Sciatic nerve (tissue), 2 donors: ENCODE measurements at places on chromosomes 4 and X.
A peak's percentile ranks its signal among the peaks of the same experiment; 100 is the strongest.

- DNase-seq, result no peak
Measured at GRCh38 chr4:23779839-23780238, 110.0 kb downstream of the PPARGC1A start.

- no peak for DNase-seq
Measured at GRCh38 chrX:154602766-154603437, 16.2 kb downstream of the CTAG1B start.

- DNase-seq, result no peak
Measured at GRCh38 chr4:101252721-101253120, 94.6 kb downstream of the PPP3CA start.

GRCh38 chrX:110294087-110294486 is 23.8 kb downstream of the AMMECR1 start:
- DNase-seq, result no peak

DNA sequence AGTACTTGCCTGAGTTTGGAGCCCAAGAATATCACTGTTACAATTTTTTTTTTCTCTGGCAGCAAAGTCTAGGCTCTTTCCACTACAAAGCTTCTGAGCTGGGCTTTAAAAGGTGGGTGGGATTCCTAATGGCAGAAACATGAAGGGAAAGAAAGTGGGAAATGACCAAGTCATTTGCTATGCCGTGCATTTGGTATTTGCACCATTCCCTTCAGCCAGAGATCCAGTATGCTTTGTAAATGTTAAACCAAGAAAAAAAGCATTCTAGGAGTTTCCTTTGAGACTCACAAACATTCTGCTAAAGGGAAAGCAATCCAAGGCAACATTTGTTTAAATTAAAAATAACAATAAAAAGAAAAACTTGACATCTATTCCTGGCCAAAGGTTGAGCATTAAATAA is 451.2 kb downstream of the RAB28 start:
- no peak for DNase-seq

- DNase-seq, result no peak
Measured at GRCh38 chrX:3231766-3232165, 114.7 kb downstream of the MXRA5 start.

GRCh38 chr4:22369901-22370562 is 145.8 kb downstream of the ADGRA3 start:
- no peak for DNase-seq

DNA sequence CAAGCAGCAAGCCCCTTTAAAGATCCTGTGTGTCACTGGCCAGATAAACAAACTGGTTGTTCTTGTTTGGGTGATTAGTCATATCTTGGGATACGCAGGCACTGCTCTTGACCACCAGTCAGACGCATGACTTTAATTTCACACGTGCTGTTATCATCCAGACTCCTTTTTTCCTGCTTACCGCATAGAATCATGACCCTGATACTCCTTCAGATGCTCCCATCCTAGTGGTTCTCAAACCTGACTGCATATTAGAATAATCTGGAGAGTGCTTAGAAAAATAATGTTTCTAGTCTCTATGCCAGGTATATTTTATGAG is 78.8 kb downstream of the CLDN22 start:
- DNase-seq, result no peak

- peak; percentile 70 for DNase-seq
Measured at GRCh38 chr4:2931512-2932301, 31.5 kb downstream of the NOP14 start.

GRCh38 chr4:83180431-83180968 is 66.0 kb upstream of the PLAC8 start:
- no peak for DNase-seq

DNA sequence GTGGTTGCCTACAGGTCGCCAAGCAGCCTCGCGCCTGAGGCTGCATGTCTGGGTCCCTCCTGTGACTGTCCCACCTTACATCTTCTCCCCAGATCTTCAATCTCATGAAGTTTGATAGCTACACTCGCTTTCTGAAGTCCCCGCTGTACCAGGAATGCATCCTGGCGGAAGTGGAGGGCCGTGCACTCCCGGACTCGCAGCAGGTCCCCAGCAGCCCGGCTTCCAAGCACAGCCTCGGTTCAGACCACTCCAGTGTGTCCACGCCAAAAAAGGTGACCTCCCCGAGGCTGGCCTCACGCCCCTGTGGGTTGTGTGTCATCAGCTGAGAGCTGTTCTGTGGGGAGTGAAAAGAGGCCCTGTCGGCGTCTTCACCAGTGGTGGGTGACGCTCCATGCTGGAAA is 24.9 kb upstream of the HGFAC start:
- DNase-seq, result peak; percentile 41

- DNase-seq, result no peak
Measured at GRCh38 chr4:86918539-86919072, 16.2 kb upstream of the AFF1 start.

DNA sequence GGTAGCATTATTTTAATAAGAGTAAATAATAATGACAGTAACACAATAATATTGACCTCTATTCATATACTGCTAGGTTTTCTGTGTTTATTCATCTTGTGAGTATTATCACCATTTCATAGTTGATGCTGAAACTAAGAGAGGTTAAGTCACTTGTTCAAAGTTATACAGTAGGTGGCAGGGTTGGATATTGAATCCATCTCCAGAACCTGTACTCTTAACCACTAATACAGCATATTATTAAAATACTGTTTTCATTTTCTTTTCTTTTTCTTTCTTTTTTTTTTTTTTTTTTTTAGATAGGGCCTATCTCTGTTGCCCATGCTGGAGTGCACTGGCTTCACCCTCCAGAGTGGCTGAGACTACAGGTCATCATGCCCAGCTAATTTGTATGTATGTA is 7.1 kb upstream of the ELF2 start:
- no peak for DNase-seq

DNA sequence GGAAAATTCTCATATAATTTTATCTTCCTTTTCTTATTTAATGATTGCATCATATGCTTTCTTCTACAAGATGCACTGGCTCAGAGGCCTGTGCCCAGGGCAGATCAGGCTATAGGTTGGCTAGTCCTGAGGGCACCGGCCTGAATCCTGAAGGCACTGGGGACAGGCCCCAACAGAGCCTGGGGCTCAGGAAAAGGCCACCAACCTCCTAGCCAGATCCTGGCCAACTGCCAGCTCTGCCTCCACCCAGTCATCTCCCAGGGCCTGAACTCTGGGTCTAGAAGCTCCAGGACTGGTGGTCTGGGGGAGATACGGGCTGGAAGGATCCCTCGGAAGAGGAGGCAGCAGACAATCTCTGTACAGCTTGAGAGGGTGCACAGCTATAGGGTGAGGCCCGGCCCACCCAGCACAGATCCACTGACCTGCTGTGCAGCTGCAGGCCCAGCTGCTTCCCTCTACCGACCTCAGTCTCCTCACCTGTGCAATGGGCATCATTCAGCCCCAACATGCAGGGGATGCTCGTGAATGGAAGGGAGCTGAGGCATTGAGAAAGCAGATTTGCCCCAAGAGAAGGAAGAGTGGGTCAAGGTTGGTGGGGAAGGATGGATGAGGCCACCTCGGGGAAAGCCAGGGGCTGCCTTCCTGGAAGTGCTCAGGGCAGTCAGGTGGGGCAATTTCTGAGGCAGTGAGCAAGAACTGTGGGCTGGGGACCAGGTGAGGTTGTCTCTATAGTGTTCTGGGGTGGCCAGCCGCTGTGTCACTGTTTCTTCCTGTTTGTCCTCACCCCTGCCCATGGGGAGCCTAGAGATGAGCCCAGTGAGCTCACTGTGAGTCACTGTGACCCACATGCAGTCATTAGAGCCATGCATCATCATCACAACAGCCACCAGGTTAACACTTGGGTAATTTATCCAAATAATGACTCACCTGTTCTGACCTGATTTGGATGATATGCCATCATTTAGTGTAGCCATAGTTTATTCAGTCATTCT is 22.4 kb upstream of the XAGE2 start:
- no peak for DNase-seq

DNA sequence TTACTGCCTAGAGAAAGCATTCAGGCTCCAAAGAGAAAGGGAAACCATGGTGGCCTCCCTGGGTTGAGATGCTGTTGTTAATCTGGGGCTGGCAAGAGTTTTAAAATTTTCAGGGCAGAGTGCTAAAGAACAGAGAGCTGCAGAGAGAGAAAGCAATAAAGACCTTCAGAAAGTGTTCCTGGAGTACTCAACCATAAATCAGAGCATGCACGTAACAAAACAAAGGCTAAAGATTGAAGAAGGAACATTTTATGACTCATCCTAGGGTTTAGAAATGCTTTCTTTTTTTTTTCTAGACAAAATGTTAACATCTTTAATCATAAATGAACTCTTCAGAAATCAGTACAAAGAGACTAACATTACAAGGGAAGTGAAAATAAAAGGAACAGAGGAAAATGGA is 562.3 kb upstream of the NDST4 start:
- DNase-seq, result no peak

GRCh38 chr4:100162027-100162685 is 28.1 kb downstream of the DDIT4L start:
- no peak for DNase-seq

DNA sequence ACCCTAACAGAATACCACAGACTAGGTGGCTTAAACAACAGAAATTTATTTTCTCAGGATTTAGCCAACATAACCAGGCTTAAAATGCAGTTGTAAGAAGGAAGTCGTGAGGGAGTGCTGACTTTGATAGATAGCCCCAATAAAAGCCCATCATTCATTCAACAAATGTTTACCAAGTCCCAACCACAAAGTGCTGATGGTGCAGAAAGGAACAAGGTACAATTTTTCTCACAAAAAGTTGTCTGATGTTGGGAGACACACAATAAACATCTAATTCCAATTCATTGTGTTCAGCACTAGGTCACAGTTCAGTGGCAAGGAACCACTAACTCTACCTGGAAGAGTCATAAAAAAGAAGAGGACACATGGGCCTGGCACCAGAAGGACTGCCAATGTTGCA is 42.2 kb downstream of the AKAP4 start:
- no peak for DNase-seq

- no peak for DNase-seq
Measured at GRCh38 chrX:123450222-123450621, 266.1 kb downstream of the GRIA3 start.

- DNase-seq, result no peak
Measured at GRCh38 chrX:150324035-150324728, 38.9 kb upstream of the MAMLD1 start.

GRCh38 chr4:185846505-185847150 is 34.6 kb upstream of the SORBS2 start:
- no peak for DNase-seq

DNA sequence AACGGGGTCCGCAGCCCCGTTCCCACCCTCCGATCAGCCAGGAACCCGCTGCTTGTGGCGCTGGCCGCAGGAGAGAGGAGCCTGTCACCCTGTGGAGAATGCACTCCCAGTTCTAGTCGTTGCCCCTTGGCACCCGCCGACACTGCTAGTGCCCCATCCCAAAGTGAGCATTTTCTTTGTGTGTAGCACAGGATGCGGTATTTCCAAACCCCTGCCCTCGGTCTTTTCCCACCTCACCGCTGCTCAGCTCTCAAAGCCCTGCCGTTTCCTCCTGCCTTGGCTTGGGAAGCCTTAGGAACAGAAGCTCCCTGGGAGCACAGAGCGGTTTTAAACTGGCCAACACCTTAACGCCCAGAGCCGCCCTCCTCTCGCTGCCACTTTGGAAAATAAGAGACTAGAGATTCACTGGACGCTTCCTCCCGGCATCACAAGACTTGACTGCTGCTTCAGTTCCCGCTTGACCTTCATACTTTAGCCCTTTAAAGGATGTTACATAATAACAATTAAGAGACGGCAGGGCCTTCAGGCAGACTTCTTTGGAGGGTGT is 772 bp downstream of the CYP4V2 start:
- peak; percentile 70 for DNase-seq

GRCh38 chrX:1545776-1546408 is 8.9 kb upstream of the P2RY8 start:
- no peak for DNase-seq

DNA sequence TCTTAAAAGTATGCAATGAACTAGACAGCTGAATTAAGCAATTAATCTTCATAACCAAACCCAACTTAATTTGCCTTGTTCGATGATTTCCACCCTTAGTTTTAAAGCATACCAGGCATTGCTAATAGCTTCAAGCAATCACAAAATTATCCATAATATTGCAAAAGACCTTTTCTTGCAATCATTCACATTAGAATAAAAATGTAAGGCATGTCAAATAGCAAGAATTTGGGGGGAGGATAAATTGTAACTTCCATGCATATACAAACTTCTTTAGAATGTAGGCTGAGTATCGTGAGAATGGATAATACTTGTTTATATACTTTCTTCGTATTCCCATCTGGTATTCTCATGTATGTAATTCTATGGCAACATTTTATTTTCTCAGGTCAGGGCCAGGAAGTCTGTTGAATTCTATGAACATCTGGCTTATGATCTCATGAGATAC is 28.7 kb upstream of the BMP2K start:
- no peak for DNase-seq

GRCh38 chr4:175986-176385 is 51.7 kb downstream of the ZNF718 start:
- DNase-seq, result no peak

GRCh38 chr4:157222771-157223160 is 2.2 kb downstream of the GRIA2 start:
- no peak for DNase-seq

- no peak for DNase-seq
Measured at GRCh38 chr4:4689694-4690440, 148.0 kb upstream of the STX18 start.

GRCh38 chr4:74755486-74755885 is 38.8 kb downstream of the BTC start:
- no peak for DNase-seq

GRCh38 chr4:123972031-123972430 is 575.4 kb downstream of the SPRY1 start:
- DNase-seq, result no peak

GRCh38 chr4:107243141-107243781 is 207.1 kb upstream of the DKK2 start:
- DNase-seq, result no peak

DNA sequence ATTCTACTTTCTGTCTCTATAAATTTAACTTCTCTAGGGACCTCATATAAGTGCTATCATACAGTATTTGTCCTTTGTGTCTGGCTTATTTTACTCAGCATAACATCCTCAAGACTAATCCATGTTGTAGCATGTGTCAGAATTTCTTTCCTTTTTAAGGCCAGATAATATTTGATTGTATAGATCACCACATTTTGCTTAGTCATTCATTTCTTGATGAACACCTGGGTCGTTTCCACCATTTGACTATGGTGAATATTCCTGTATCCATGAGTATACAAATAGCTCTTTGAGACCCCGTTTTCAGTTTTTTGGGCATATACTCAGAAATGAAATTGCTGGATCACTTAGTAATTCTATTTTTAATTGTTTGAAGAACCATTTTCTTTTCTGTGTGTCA is 12.0 kb downstream of the CNGA2 start:
- no peak for DNase-seq

GRCh38 chrX:134929808-134930207 is 61.0 kb upstream of the SMIM10 start:
- no peak for DNase-seq

DNA sequence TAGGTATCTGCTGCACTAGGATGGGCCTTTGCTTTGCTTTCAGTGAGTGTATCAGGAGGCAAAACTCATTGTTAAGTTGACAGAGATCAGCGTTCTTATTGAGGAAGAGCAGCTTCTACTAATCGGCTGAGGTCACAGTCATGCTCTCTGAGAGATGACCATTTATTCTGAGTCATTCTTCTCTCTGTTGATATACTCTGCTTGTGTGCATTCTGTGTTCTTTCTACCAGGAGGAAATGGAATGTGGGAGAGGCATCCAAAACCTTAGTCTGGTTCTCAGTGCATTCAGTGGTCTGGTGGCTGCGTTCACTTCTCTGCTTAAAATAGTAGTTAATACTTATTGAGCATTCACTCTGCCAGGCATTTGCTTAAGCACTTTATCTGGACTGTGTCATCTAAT is 66.2 kb downstream of the RRAGB start:
- DNase-seq, result no peak
